ENCODE measurements at places on chromosomes 13 and 19.

DNA sequence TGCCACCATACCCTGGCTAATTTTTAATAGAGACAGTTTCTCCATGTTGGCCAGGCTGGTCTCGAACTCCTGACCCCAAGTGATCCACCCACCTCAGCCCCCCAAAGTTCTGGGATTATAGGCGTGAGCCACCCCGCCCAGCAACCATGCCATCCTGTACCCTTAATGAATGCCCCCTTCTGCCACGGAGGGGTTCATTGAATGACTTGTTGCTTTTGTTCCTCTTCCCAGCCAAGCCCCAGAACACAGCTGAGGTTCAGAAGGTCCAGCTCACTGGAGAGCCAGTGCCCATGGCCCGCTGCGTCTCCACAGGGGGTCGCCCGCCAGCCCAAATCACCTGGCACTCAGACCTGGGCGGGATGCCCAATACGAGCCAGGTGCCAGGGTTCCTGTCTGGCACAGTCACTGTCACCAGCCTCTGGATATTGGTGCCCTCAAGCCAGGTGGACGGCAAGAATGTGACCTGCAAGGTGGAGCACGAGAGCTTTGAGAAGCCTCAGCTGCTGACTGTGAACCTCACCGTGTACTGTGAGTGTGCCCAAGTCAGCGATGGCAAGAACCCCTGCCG lies 6.0 kb downstream of the PVR start:
- no peak for DNase-seq

- DNase-seq, result no peak
These were observed 306.4 kb downstream of the KLF5 start for GRCh38 chr13:73365252-73365651.

DNA sequence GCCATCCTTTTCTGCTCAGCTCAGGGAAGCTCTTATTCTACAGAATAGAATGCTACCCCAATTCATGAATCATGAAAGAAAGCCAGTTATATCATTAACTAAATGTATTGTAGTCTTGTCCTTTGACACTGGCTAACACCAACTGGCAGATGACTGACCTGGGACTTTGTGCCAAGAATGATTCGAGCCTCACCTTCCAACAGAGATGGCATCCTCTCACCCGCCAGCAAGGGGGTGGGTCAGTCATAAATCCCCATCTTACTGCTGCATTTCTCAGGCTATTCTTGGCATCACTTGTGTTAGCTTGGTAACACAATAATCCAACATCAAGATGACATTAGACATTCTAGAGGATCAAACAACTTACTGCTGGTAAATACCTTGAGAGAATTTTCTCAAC lies 1239.8 kb upstream of the MIR17HG start:
- DNase-seq, result no peak

DNA sequence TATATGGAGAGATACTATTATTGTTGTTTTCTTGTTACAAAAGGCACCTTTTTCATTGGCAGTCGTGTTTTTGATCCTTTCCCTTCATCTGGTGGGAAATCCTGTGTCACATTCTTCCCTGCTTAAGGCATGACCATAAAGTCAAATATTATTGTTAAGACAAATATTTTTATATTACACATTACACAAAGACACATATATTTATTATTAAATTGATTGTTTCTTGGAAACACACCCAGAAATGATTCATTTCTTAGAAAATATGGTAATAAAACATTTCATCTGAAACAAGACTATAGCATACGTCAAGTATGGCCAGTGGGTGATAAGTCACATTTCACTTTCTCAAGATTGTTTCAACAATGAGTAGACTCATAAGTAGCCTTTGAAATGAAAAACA lies 77.3 kb downstream of the KCTD12 start:
- no peak for DNase-seq

DNA sequence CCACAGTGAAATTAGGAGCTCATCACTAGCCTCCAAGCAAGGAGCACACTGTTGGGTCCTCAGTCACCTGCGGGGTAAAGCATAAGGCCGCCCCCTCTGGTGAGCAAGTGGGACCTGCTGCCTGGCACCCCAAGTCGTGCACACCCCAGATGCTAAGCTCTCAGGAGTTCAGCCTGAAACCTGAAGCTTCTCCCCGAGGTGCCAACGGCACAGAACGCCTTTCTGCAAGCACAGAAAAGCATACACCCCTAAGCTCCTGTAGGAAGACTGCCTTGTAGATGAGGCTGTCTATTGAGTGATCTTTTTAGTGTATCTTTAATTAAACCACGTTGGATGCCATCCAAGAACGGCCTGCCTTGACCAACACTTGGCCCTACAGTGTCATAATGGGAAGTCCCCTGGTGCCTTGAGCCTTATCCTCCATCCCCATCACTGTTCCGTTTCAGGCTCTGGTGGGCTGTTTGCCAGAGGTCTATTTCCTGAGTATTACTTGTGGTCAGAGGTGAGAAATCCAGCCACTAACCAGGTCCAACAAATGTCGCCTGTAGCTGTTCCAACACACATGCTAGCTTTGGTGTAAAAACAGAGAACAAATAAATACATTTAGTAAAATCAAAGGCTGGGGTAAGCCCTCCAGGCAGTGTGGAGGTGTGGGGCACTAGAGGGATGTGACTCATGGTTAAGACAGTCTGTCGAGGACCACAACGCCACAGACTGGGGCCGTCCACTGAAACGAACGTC lies 44.8 kb downstream of the C13orf42 start:
- DNase-seq, result peak; percentile 39

GRCh38 chr13:78228211-78228610 lies 309.6 kb upstream of the EDNRB start:
- no peak for DNase-seq

DNA sequence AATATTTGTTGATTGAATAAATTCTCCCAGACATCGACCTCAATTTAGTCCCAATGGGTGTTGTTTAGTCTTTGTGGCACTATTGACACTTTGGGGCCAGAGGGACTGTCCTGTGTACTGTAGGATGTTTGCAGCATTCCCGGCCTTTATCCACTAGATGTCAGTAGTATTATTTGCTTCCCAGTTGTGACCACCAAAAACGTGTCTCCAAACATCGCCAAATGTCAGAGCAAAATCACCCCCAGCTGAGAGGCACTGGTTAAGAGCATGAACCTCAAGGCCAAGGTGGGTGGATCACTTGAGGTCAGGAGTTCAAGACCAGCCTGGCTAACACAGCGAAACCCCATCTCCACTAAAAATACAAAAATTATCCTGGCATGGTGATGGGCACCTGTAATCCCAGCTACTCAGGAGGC lies 15.4 kb downstream of the NLRP12 start:
- DNase-seq, result no peak

DNA sequence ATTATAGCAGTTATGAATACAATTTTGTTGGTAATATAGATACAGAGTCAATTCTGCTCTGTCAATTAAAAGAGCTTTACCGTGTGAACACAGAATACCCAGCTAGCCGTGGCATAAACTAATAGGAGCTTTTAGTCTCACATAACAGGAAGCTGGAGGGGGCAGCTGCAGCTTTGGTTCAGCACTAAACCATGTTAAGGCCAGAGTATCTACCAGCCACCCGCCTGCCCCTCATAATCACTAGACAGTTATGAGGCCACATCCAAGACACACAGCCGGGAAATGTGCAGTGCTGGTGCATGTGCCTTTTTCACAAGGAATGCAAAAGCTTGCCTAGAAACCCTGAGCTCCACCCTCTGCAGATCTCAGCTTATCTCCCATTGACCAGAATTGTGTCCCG lies 62.3 kb downstream of the SGCG start:
- no peak for DNase-seq

DNA sequence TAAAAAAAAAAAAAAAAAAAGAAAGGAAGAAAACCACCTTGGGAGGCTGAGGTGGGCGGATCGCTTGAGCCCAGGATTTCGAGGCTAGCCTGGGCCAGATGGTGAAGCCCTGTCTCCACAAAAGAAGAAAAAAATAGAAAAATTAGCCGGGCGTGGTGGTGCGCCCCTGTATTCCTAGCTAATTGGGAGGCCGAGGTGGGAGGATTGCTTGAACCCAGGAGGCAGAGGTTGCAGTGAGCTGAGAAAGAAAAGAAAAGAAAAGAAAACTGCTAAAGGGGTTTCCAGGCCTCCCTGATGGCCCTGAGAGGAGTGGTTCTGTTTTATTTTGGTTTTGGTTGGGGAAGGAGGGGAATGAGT lies 723 bp downstream of the ZNF473 start:
- DNase-seq, result no peak

GRCh38 chr13:111242585-111242984 lies 77.9 kb upstream of the TEX29 start:
- no peak for DNase-seq

GRCh38 chr13:19959141-19959830 lies 759 bp downstream of the ZMYM2 start:
- peak; percentile 75 for DNase-seq

DNA sequence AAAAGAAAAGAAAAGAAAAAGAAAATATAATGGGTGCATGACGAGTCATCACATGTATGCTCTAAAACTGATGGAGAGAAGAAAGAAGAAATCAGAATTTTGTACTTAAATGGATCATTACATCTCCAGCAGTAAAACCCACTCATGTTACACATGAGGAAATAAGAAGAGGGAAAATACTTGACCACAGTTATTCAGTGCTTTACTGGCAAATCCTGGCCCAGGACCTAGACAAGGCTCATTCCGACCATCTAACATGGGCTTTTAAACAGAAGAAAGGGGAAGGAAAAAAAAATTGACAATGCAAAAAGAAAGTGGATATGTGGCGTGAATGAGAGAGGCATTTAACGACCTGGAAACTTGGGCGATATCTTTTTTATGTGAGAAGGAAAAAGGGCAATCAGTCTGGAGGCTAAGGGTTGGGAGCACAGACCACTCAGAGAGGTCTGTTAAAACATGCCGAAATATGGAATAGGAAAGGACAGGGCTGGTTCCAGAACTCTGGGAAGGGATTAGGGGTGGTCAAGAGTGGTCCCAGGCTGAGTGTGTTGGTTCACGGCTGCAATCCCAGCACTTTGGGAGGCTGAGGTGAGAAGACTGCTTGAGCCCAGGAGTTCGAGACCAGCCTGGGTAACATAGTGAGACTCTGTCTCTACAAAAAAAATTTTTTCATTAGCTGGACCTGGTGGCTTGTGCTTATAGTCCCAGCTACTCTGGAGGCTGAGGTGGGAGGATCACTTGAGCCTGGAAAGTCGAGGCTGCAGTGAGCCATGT lies 1.6 kb downstream of the SIGLECL1 start:
- DNase-seq, result no peak

- no peak for DNase-seq
These were observed 25.2 kb downstream of the ABCC4 start for GRCh38 chr13:95276037-95276505.

DNA sequence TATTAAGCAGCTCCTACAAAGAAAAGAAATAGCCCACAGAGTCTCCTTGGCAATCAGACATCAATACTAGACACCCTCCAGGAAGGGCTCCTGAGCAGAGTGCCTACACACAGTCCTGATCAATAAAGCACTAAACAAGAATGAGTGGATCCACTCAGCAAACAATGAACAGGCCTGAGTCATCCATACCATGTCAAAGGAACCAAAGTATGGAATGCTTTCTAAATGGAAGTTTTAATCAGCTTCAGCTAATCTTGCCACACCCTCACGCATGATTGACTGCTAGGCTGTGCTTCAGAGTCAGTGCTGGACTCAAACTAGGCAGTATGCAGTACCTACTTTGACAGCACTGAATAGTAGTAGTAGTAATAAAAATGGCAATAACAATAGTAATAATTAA lies 392.7 kb upstream of the HTR2A start:
- DNase-seq, result no peak

GRCh38 chr13:25380082-25380481 lies 8.3 kb downstream of the ATP8A2 start:
- no peak for DNase-seq

GRCh38 chr19:50975766-50976165 lies 6.4 kb upstream of the KLK6 start:
- DNase-seq, result no peak

- peak; percentile 68 for DNase-seq
These were observed 11.3 kb downstream of the C19orf25 start for GRCh38 chr19:1467490-1468273.

- no peak for DNase-seq
These were observed 34.9 kb downstream of the DNAJC15 start for GRCh38 chr13:43058318-43058674.

- DNase-seq, result no peak
These were observed 3.7 kb downstream of the MBD3L1 start for GRCh38 chr19:8835877-8836276.

GRCh38 chr13:108322206-108322824 lies 52.8 kb downstream of the TNFSF13B start:
- DNase-seq, result no peak

DNA sequence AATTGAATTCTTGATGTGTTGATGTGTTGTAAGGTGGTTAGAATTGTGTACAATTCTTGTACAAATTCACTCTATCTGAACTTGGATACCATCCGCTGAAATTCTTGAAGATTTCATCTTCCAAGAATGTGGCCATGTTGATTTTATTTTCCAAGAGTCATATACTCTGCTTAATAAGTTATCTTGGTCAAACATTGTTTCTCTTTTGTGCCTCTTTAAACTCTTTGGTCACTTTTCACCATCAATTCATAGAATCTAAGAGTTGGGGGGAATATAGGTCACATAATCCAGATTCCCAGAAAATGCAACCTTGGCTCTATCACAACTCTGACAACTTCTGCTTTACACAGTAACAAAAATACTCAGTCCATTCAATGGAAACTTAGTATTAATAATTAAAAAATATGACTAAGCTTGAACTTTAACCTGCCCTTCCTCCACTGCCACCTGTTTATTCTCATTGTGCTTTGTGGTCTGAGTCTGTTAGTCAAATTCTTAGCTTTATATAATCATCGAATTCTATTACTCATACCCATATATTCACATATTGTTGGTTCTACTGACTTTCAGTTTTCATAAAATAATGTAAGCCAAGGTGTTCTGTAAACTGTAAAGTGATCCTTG lies 373.2 kb downstream of the LMO7 start:
- DNase-seq, result no peak

- no peak for DNase-seq
These were observed 516.3 kb upstream of the HTR2A start for GRCh38 chr13:47413112-47413511.

- DNase-seq, result peak; percentile 96
These were observed at the start of gene IRS2 for GRCh38 chr13:109786457-109787134. Gene IRS2, minus strand, starts transcription at chr13:109786583. Its CDS starts 530 bp downstream, at chr13:109786053.

DNA sequence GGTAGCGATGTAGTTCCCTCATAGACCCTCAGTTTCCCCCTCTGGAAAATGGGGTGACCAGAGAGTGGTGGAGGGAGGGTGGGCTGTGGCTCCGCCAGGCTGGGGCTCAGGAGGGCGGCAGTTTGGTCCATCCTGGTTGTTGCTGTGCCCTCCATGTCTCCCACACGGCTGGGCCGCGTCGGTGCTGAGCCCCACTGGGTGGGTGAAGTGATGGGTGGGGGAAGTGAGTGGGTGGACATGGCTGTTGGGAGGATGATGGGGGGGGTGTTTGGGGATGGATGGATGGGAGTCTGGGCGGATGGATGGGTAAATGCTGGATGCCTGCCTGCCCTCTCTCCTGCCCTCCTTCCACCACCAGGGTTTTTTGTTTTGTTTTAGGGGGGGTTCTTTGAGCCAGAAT lies 16.6 kb upstream of the EHD2 start:
- no peak for DNase-seq

Measured in ecto neural progenitor cell (in vitro differentiated cells).